Activated CD8-positive, alpha-beta memory T cell treated with anti-CD3 and anti-CD28 coated beads, Interleukin-2, amount 50 U/mL, for 4 hours (primary cell): ENCODE measurements at places on chromosomes 12 and 14.
A peak's percentile ranks its signal among the peaks of the same experiment; 100 is the strongest.

- peak; percentile 36 for DNase-seq
Measured at GRCh38 chr14:96501217-96501739, 904 bp upstream of the PAPOLA start.

- no peak for DNase-seq
Measured at GRCh38 chr14:52121441-52121840, 52.6 kb upstream of the NID2 start.

DNA sequence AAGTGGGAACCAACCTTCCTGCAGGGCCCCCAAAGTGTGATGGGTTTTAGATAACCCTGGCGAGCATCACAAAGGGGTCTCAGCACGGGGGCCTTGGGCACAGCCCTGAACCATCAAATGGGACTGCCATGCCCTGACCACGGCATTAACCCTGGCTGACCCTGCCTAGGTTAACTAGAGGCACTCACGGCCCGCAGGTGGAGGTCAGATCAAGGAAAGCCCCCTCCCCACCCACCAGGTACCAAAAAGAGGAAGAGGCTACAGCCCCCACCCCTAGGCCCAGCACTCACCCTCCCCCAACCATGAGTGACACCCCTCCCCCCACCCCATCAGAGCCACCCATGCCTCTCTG, 42.5 kb downstream of the CCNK start:
- DNase-seq = no peak

DNA sequence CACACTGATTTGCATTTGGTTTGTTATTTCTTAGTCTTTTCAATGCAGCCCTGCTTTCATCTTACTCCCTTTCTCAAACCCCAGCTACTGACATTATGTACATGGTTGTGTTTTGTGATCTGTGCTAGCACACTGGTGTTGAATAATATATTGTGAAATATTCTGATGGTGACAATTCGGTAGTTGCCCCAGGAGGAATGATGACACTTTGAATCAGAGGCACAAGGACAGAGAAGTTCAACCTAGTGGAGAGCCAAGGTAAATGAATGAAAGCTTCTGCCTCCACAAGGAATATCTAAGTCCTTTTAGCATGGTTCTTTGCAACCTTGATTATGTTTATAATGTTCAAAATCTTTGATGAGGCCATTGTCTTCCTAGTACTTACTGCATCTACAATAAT, 159.9 kb downstream of the PDE3A start:
- no peak for DNase-seq

DNA sequence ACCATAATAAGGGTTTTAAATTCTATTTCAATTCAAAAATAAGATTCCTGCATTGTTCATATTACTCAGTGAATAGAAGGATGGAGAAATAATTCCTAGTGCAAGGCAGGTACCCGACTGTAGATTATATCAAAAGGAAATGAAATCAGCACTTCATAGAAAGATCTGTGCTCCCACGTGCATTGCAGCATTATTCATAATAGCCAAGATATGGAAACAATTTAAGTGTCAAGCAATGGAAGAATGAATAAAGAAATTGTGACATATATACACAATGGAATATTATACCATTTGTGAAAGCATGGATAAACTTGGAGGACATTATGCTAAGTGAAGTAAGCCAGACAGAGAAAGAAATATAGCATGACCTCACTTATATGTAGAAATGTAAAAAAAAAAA, 53.8 kb downstream of the SLC6A15 start:
- DNase-seq = no peak

DNA sequence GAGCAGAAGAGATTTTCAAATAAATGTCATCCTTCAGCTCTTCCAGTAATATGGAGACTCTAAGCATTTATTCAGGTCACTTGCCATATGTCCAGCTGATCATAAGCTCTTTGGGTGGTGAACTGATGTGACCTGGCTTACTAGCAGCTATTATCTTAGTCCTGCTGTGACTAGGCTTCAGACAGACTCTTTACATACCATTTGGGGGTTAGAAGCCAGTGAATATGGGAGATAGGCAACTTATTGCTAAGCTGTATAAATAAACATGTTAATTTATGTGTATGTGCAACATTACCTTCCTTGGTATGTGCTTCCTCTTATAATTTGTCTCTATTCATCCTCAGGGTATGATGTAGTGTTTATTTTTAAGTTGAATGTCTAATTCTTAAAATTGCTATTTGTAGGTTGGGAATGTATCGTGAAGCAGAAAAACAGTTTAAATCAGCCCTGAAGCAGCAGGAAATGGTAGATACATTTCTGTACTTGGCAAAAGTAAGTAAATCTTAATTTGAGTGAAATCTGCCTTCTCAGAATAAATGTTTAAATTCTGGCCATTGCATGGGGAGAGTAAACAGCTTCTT, 32.4 kb downstream of the TTC8 start:
- DNase-seq = no peak

DNA sequence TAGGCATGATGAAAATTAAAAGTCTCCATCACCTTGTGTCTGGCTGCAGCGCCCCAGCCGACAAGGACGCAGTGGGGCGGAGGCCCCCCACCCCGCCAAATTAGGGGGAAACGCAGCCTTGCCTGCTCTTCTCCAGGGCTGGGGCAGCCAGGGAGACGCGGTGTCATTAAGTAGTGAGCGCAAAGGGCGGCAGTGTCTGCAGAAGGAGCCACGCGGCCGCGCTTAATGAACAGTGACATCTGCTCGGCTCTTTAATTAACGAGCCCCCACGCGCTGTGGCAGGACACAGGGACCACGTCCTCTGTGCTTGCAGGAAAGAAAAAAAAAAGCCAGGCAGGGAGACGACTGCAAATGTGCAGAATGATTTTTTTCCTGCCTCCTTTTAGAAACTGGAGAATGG, 93.4 kb upstream of the NCOR2 start:
- no peak for DNase-seq

- DNase-seq = no peak
Measured at GRCh38 chr14:79466938-79467527, 744.3 kb downstream of the DIO2 start.

DNA sequence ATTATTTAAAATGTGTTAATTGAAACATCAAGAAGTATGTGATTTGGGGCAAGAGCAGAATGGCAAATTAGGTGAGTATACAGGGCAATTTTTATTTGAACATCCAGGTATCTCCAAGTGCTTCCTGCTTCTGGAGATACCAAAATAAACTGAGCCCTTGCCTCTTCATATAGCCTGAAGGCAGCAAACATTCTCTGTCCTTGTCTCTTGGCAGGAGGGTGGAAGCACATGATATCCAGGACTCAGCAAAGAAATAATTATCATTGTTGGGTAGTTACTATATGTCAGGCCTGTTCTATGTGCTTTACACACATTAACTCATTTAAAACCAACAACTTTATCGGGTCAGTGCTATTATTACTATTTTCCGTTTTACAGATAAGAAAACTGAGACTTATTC, 12.5 kb downstream of the LIN7A start:
- DNase-seq = no peak

DNA sequence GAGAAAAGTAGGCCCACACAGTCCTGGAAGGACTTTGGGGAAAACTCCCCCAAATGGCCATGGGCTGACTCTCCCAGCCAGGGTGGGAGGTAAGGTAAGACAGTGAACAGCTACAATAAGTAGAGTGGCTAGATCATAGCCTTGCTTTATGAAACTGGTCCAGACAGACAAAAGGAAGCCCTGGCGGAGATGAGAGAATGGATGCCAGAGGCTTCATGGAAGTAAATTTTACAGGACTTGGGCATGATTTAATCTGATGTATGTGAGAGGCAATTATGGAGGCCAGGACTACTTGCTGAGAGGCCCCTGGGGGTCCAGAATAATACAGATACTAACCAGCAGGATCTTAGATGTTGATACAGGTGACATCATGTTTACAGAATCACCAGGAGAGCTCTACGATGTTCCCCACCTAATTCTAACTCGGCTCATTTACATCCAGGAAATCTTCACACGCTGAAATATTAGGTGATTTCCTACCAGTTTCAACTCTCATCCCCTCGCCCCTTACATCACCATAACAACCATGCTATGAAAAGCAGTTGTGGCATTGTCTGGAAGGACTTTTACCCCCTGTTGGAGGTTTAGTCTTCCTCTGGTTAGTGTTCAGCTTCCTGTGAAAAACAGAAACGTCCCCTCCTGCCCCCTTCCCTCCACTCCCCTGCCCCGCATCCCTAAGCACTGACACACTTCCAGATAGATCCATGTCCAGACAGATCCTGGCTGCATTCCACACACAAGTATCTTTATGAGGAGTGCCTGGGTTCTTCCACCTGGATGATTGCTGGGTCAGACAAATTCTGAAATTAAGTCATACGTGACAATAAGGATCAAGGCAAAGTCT, 39.5 kb upstream of the NT5DC3 start:
- no peak for DNase-seq

DNA sequence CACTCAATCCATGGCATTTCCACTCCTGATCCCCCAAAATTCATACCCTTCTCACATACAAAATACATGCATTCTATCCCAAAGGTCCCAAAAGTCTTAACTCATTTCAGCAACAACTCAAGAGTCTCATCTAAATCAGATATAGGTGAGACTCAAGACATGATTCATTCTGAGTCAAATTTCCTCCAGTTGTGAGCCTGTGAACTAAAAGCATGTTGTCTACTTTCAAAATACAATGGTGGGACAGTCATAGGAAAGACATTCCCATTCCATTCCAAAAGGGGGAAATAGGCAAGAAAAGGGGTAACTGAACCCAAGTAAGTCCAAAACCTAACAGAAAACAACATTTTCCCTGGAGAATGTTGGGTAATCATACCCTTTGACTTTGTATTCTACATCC, 103.3 kb downstream of the C12orf75 start:
- no peak for DNase-seq

DNA sequence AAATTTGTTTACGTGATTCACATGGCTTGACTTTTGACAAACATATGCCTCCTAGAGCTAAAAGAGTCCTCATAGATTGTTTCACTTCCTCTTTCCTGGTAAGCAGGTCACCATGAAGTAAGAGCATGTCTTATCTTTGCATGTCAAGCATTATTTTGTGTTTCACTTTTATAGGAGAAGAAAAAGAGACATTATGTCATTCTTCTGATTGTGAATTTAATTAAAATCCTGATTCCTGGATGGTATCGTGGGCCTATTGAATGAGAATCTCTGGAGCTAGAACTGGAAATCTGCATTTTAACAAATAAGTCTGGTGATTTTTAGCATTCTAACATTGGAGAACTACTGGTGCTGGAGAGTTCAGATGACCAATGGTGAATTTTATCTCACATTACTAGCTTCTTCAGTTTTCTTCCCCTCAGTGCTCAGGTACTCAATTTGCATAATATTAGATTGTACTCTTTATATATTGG, 218.6 kb upstream of the ATP2B1 start:
- no peak for DNase-seq

GRCh38 chr14:59301354-59301753, 112.9 kb downstream of the DAAM1 start:
- no peak for DNase-seq

DNA sequence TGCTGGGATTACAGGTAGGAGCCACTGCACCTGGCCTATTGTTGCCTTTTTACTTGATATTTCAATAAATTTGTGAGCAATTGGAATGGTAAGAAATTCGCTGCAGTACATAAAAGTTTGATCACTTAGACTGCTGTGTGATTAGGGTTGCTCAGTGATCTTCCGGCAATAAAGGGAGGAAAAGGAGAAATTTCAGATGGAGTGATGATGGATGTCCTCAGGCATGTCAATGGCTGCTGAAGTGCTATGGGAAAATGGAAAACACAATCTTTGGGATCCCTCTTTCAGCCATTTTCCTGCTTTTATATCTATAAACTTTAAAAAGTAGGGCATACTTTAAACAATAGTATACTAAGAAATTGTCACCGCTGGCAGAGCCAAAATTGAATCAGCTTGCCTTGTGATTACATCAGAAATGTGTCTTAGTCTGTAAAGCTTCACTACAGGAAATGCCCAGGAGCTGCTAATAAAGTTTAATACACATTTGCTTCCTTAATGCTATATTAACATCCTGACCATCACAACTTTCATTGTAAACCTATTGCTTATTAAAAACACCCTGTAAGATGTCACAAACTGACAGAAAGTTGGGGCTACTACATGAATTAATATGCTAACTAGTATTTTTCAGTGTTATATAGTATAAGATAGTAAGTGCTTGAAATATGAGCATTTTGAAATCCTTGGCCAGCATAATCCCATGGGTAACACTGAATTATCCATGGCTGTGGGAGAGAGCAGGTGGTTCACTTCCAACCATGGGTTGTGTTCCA, 13.7 kb upstream of the FBXL14 start:
- no peak for DNase-seq

- no peak for DNase-seq
Measured at GRCh38 chr12:49093792-49094159, 825 bp downstream of the DHH start.

- DNase-seq = peak; percentile 54
Measured at GRCh38 chr12:3202734-3203446, 125.7 kb downstream of the TSPAN9 start.

DNA sequence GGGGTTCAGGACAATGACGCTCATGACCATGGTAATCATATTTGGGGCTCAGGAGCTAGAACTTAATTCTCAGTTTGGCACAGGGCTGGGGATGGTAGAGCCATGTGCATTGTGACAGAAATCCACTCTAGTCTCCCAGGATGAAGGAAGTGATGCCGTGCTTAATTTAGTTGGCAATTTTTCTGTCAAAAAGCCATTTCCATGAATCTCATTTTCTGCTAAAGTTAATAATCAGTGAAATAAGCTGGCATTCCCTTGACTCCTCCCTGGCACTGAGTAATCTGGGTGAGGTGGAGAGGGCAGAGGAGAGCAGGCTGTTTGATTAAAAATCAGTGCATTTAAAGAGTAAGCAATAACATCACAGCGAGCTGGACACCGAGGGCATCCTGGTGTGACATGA, 45.0 kb upstream of the GPR68 start:
- no peak for DNase-seq

DNA sequence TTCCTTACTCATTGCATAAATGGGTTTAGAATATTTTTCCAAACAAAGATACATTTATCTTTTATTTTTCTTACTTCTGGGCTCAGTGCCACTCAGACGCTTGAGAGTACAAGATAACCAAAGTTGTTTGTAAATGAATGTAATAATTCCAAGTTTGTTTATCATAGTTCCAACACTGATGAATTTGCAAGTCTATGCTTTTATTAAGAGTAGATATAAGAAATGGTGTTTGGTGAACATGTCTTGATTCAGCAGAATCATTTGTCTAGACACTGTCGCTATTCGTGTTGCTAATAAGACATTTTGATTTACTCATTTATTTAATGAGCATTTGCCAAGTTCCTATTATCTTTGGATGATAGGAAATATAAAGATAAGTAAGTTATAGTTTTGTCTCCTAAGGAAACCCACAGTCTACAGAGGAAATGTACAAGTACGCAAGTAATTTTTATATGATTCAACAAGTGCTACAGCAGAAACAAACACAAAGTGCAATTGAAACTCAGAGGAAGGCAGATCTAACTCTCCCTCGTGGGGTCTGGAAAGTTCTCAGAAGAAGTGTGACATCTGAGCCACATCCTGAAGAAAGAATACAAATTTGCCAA, 132.8 kb upstream of the FSCB start:
- DNase-seq = no peak

- DNase-seq = no peak
Measured at GRCh38 chr12:24198070-24198469, 248.6 kb upstream of the SOX5 start.

GRCh38 chr12:116689979-116690744, 47.7 kb downstream of the SPRING1 start:
- DNase-seq = no peak

- no peak for DNase-seq
Measured at GRCh38 chr12:26953447-26953846, 15.2 kb downstream of the FGFR1OP2 start.
